ENCODE measurements at places on chromosomes 1 and 21. TPM values are rescaled to one million over a fixed set of nuclear protein-coding genes. Genes with fewer than 3 reads are reported as not detected.

The PTPN7 gene
- not detected for total RNA-seq

The MDM4 gene
- 35.3 TPM for total RNA-seq

The BEND5 gene
- 2.2 TPM for total RNA-seq

The SLC1A7 gene
- not detected for total RNA-seq

- DNase-seq, result no peak
Observed at GRCh38 chr1:224054012-224054411, 59.9 kb upstream of the FBXO28 start.
